ENCODE measurements at places on chromosomes 5 and 9.

GRCh38 chr9:29969856-29970647 is 2396.8 kb upstream of the C9orf72 start:
- no peak for DNase-seq

GRCh38 chr5:137665678-137666460 is 70.0 kb downstream of the KLHL3 start:
- DNase-seq: peak; percentile 12

DNA sequence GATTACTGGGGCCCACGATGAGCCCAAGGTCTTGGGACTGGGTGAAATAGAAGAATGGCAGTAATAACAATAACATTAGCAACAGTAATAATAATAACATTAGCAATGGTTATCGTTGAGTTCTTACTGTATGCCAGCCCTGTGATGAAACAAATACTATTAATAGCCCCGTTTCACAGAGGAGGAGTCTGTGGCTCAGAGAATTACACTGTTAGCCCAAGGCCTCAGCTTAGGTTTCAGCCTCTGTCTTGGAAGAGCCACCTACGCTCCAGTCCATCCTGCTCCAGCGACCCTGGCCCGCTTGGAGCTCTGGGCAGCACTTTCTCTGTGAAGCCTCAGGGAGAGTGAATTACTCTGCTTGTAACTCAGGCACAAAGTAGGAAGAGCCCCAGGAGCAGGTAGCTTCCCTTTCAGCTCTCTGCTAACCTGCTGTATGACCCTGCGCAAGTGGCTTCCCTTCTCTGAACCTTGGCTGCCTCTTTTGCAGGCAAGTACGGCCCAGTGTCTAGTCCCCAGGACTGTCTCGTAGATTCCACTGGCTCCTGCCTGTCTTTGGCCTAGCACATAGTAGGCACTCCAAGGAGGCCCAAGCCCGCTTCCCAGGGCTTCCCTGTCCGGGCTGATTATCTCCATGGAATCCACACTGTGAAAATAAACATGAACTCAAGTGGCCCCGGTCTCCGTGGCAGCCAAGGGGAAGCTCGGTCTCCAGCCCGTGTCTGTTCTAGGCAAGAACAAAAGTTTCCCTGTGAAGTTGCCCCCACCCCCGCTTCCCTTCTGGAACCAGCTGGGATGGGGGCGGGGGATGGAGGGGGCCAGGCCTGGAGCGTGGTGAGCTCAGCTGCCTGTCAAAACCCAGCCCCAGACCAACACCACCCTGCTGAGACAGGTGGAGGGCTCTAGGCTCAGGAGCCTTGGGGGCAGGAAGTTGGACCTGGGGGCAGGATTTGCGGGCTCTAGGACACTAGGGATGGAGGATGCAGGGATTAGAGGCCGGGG is 26.2 kb upstream of the LMX1B start:
- DNase-seq: no peak

- no peak for DNase-seq
These were observed 4.5 kb upstream of the EGFL7 start for GRCh38 chr9:136657974-136658848.

GRCh38 chr5:158716668-158717067 is 383.0 kb downstream of the EBF1 start:
- no peak for DNase-seq

GRCh38 chr9:134358026-134358661 is 31.9 kb downstream of the RXRA start:
- no peak for DNase-seq

DNA sequence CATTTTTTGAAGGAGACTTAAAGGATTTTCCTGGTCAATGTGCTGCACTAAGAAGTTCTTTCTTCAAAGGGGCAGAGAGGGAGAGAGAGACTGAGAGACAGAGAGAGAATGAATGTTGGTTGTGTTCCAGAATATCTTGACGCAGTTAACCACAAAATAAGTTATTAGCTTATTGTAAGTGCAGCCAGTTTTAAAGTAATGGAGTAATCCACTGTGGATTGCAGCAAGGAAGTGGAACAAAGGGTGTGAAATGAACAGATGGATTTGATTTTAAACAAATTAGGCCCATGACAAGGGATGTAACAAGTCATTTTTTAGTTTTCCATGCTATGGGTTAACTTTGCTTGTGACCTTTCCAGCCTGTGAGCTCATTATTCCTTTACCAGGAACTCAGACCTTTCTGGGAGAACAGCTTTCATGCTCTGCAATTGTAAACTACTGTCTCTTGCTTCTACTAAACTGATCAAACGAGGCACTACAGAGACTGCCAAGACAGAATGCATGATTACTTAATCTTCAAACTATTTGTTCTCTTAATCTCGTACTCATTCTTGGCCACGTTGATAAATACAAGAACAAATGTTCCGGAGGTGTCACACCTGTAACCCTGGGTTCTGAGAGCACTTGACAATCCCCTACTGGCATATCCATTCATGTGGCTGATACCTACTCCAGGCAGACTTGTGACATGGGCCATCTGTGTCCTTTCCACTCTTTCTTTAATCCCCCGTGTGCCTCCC is 131.1 kb downstream of the TLE1 start:
- DNase-seq: no peak

DNA sequence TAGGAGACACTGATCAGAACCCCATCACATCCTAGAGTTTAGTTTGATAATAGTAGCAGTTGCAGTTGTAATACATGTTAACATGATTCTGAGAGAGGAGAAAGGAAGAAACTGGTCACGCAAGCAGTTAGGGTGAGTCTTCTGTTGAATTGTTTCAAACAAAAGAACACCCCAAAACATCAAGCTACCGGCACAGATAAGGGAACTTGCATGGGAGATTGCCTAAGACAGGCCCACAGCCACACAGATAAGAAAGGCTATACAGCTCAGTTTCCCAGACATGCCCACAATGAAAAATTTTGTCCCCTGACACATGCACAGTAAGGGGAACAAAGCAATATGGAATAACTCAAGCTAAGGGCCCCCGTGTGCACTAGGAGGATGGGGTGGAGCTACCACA is 15.9 kb downstream of the HSPB3 start:
- no peak for DNase-seq

DNA sequence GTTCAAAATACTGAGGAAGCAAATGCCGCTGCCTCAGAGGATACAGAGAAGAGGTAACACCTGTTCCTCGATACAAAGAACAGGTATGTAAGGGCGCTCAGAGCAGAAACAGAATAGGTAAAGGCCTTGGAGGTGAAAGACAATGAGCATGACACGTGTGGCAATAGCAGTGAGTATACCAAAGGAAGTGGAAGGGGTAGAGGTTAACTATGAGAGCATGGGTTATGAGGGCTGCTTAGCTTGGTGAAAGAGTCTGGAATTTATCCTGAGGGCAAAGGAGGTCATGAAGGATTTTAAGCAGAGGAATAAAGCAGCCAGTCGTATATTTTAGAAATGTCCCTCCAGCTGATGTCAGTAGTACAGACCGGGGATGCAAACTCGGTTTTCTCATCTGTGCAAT is 269.8 kb upstream of the ZNF462 start:
- DNase-seq: no peak

GRCh38 chr5:173697931-173698579 is 81.6 kb upstream of the BOD1 start:
- DNase-seq: no peak

- no peak for DNase-seq
These were observed 33.6 kb upstream of the LARP1 start for GRCh38 chr5:154721481-154722058.

DNA sequence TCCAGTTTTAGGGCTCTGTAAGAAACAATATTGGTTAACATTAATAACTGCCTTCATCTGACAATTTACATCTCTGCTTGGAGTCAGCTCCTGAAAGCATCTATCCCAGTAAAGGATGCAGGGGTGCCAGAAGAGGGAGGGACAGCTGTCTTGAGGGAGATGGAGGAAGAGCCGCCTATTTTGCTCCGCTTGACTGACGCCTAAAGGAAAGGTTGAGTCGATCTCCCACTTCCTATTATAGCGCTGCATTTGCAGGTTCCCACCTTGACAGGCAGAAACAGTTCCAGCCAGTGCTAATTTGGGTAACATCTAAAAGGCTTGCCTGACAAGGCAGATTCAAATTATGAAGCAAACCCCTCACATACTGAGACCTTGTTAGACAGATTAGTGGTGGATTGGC is 374.6 kb downstream of the SPATA31D1 start:
- no peak for DNase-seq

- no peak for DNase-seq
These were observed 265.4 kb upstream of the KLF9 start for GRCh38 chr9:70679845-70680244.

GRCh38 chr9:106916466-106917235 is 53.7 kb downstream of the ZNF462 start:
- DNase-seq: no peak

- no peak for DNase-seq
These were observed 262.1 kb downstream of the SPOCK1 start for GRCh38 chr5:137236849-137237507.

- peak; percentile 17 for DNase-seq
These were observed 53.9 kb downstream of the OSTF1 start for GRCh38 chr9:75142202-75142601.

DNA sequence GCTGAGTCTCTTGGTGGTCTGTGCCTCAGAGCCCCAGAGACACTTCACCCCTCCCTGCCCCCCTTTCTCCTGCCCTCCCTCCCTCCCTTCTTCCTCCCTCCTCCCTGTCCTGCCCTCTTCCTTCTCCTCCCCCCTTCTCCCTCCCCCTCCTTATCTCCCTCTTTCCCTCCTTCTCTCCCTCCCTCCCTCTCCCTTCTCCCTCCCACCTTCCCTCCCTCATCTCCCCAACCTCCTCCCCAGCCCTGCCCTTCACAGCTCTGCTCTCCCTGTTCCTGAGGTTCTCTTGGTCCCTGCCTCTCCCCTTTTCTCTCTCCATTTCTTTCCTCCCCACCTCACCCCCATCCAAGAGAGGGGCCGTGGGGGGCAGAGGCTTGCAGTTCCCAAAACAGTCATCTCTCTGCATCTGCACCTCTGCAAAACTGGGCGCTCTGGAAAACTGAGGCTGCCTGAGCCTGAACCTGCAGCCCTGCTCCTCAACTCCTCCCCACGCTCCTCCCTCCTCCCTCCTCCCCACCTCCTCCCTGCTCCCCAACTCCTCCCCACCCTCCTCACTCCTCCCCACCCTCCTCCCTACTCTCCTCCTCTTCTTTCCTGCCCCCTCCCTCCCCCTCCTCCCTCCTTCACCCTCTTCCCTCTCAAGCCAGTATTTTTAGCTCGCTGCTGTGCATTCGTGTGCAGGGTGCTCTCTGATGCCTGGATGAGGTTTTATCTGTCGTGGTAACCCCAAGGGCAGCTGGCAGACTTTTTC is 219.1 kb downstream of the C9orf50 start:
- DNase-seq: no peak

- DNase-seq: no peak
These were observed 39.6 kb upstream of the CEP72 start for GRCh38 chr5:572398-573019.

GRCh38 chr5:27318701-27319100 is 280.3 kb upstream of the CDH9 start:
- DNase-seq: no peak

- DNase-seq: no peak
These were observed 282.4 kb downstream of the EFNA5 start for GRCh38 chr5:107388141-107388861.

GRCh38 chr9:77251050-77251449 is 73.7 kb downstream of the VPS13A start:
- no peak for DNase-seq

GRCh38 chr5:161513942-161514341 is 32.6 kb downstream of the GABRB2 start:
- DNase-seq: no peak

DNA sequence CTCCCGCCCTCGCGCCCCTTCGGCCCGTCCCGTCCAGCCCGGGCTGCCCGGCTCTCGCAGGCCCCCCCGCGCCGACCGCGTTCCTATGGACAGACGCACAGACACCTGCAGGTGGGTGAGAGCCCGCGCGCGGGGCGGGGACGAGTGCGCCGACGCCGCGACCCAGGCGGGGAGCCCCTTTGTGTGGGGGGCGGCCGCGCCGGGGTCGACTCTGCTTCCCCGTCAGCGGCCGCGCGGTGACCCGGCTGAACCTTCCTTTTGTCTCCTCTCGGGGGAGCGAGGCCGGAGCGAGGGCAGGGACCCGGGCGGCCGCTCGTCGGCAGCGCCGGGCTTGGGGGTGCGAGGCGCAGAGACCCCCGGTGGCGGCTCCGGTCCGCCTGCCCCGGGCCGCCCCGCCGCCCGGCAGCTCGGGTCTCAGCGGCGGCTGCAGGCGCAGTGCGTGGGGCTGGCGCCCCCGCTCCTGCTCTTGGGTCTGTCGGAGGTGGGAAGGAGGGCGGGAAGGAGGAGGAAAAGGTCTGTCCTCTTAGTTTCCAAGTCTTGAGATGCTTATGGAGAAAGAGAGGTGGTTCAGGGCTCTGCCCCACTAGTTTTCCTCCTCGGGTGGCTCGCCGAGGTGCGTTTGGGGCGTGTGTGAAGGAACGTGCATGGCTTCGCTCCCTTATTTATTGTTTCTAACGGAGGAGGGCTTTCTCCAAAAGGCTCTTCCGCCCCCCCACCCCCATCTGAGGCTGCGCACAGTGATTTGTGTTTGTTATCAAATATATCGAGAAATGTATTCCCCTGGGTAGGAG is 576 bp downstream of the KIAA1958 start:
- peak; percentile 55 for DNase-seq

GRCh38 chr5:181283347-181283746 is 22.4 kb upstream of the TRIM52 start:
- no peak for DNase-seq

DNA sequence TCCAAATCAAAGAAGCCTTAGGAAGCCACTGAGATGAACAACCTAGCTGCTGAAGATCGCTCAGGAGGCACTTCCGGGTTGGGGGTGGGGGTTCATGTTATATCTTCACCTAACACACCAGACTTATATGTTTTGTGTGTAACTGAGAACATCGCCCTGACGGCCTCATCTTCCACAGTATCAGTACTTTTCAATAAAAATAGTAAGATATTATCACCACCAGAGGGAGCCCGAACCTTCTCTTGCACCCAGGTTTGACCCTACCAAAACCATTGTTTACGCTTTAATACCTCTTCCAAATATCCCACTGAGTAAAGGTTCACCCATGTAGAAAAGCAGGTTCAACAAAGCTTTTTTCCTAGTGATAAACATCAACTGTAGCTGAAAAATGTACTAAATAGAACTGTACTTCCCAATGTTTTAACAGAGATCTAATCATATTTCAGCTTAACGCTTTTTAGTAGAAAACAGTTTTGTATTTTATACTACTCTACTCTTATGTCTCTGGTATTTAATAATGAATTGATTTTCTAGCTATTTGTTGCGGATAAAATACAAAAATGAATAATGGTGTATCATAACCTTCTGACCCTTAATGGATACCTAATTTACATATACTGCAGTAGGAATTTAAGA is 244.0 kb downstream of the EPB41L4A start:
- DNase-seq: peak; percentile 16

- DNase-seq: no peak
These were observed 4.6 kb downstream of the SMC5 start for GRCh38 chr9:70263421-70263820.

GRCh38 chr5:154409230-154409840 is 36.5 kb upstream of the SAP30L start:
- no peak for DNase-seq

Data from CD4-positive, alpha-beta T cell treated with Interferon alpha-2 for 1 hour (primary cell).